Fibroblast of skin of abdomen (primary cell): ENCODE measurements at places on chromosomes 2 and 18.

GRCh38 chr2:2646433-2647051 is 315.5 kb upstream of the MYT1L start:
- no peak for DNase-seq

- peak; percentile 34 for DNase-seq
These were observed 249.2 kb downstream of the TNS1 start for GRCh38 chr2:217753460-217754200.

DNA sequence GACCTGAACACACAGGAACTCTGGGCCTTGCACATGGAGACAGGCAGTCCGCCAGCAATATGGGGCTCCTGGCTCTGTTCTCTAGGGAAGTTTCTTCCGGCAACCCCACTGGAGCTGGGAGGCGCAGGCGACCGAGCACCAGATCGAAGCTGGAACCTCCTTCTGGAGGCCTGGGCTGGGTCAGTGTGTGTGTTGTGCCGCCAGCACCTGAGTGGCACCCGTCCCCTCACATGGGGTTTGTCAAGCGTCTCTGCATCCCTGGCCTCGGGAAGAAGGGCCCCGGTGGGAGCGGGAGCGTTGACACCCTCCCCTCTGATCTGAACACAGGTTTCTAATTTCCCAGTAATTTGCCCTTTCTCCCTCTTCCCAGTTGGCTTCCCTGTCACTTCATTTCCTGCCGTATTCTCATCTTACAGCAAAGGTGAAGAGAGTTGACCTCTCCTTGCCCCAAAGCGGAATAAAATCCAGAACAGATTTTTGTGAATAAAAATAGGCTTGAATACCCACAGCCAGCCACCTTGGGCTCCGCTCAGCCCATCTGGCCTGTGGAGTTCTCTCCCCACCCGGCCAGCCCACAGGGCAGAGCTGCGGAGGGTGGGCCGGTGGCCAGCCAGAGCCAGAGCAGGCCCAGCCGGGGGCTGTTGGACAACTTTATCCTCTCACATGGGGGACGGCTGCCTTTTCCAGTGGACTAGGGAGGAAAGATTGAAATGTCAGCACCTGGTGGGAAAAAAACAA is 85.9 kb downstream of the APOB start:
- no peak for DNase-seq

DNA sequence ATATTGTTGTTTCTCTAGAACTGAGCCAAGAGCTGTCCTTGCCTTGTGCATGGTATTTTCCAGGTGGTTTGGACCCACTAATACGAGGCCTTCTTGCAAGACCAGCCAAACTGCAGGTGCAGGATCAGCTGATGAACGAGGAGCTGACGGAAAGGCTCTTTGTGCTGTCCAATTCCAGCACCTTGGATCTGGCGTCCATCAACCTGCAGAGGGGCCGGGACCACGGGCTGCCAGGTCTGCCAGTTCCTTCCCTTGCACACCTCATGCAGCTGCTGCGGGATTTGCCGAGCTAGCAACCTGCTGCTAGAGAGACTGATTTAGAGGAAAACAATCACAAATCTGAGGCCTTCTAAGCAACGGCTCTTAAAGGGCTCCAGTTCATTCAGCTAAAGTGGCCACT is 74.5 kb downstream of the TPO start:
- no peak for DNase-seq

- DNase-seq, result peak; percentile 87
These were observed 78.3 kb upstream of the CRIM1 start for GRCh38 chr2:36277146-36277808.
